Stimulated activated CD4-positive, alpha-beta T cell treated with anti-CD3 and anti-CD28 coated beads, TNF-alpha, amount 100 ng/mL, for 24 hours (primary cell): ENCODE measurements at places on chromosomes 3 and 15.

- DNase-seq, result no peak
These were observed 11.4 kb upstream of the FETUB start for GRCh38 chr3:186628756-186629155.

- DNase-seq, result no peak
These were observed 14.2 kb downstream of the ATXN7 start for GRCh38 chr3:63877737-63878393.

DNA sequence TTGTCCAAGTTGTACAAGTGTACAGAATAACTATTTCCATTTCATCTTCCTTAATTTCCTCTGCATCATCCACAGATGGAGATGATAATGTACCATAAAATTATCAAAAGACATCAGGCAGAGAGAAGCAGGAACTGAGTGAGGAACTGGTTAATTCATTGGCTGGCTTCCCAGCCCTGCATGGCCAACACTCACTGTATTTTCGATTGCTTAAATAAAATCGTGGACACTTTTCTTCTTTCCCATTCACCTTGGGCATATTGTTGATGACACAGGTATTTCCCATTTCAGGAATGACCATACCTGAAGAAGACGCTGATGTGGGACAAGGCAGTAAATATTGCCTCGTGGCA, 144.2 kb upstream of the ABHD17C start:
- no peak for DNase-seq

- no peak for DNase-seq
These were observed 12.5 kb downstream of the DNAH1 start for GRCh38 chr3:52328536-52329080.

DNA sequence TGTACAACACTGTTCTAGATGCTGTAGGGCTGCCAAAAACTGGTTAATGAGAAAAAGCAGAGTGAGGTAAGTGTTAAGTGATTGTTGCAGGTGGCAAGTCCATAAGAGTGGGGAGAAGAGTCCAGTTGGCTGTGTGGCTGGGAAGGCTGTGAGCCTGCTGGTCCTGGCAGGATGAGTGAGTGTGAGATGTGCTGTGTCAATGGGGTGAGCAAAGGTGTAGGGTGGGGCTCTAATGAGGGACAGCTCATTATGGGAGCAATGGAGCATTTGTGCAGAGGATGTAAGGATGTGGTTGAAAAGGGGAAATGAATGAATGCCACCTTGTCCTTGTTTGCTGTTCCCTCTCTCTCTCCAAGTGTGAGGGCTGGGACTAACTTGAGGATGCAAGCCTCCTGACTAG, 145.3 kb upstream of the ROPN1 start:
- no peak for DNase-seq

GRCh38 chr3:117545484-117545883, 835.9 kb downstream of the TUSC7 start:
- DNase-seq, result no peak

DNA sequence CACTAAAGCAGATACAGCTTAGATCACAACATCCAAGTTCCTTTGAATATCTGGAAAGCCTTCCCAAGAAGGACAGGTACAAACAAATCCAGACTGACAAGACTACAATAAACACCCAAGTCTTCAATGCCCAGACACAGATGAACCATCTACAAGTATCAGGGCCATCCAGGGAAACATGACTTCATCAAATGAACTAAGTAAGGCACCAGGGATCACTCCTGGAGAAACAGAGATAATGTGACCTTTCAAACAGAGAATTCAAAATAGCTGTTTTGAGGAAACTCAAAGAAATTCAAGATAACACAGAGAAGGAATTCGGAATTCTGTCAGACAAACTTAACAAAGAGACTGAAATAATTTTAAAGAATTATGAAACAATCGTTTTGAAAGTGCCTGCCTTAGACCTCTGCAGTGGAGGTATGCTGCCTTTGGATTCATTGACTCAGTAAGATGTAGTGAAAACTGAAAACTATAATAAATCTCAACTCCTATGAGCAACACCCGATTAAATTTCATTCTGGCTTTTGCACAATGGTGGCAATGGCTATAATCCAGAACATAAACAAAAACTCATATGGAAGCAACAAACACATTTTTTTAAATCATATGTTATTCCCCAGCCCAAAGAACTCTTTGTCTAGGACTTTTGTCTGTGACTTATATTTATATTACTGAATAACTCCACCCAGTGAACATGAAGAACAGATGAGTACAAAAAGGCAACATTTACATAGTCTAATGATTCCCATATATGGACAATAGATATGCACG, 12.6 kb upstream of the COL8A1 start:
- no peak for DNase-seq

DNA sequence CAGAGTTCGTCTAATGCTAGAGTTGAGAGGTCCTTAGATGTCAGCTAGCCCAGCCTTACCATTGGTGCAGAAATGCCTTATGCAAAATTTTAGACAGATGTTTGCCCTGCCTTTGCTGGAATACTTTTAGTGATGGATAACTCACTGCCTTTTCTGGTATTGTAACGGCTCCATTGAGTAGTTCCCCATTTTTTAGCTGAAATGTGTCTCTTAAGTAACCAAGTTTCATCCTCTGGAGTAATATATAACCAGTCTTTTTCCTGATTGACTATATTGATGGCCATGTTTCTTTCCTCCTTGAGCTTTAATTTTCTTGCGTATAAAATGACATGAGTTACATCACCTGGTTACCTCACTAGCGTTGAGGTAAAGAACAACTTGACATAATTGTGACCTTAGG, 45.0 kb downstream of the SNRK start:
- no peak for DNase-seq

DNA sequence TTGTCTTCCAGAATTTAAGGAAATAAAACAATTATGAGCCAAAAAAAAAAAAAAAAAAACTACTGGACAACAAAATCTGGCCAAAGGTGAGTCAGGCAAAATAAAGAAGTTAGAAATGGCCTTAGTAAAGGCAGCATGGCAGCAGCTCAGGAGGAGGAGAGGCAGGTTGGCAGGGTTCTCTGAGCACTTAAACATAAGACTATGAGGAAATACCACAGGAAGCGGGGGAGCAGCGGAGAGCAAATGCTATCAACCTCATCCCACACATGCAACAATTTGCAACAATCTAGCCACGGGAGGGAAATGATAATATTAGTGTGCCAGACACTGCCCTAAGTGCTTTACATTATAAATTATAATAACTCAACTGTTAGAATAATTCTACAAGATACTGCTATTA, 247.3 kb upstream of the NSMCE3 start:
- no peak for DNase-seq

GRCh38 chr3:149541091-149541491, 66.6 kb downstream of the TM4SF4 start:
- DNase-seq, result no peak

- DNase-seq, result no peak
These were observed 61.3 kb downstream of the DMXL2 start for GRCh38 chr15:51561271-51561670.

DNA sequence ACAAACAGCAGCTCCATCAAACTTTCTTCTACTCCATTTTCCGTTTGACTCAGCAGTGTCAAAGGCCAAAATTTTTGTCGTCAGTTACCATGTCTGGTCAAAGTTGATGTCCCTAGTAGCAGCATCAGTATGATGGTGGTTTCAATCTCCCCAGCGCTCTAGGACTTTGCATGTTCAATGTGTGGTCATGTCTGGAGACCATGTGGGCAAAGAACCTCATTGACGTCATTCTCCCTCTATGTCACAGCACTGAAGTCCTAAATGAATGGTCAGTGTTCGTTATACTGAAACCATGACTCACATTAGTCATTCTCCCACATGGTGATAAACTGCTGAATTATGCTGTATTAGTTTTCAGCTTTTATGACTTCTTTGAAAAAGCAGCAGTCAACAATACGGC, 23.2 kb downstream of the SHC4 start:
- no peak for DNase-seq

GRCh38 chr3:188192034-188192433, 38.1 kb downstream of the LPP start:
- DNase-seq, result no peak

GRCh38 chr15:71186267-71186666, 71.0 kb downstream of the THSD4 start:
- DNase-seq, result no peak

- no peak for DNase-seq
These were observed 55.6 kb downstream of the SLCO3A1 start for GRCh38 chr15:91909111-91909510.
